ENCODE measurements at places on chromosomes 7 and 10.

GRCh38 chr10:48983648-48984351 is 44.2 kb upstream of the LRRC18 start:
- DNase-seq, result no peak

DNA sequence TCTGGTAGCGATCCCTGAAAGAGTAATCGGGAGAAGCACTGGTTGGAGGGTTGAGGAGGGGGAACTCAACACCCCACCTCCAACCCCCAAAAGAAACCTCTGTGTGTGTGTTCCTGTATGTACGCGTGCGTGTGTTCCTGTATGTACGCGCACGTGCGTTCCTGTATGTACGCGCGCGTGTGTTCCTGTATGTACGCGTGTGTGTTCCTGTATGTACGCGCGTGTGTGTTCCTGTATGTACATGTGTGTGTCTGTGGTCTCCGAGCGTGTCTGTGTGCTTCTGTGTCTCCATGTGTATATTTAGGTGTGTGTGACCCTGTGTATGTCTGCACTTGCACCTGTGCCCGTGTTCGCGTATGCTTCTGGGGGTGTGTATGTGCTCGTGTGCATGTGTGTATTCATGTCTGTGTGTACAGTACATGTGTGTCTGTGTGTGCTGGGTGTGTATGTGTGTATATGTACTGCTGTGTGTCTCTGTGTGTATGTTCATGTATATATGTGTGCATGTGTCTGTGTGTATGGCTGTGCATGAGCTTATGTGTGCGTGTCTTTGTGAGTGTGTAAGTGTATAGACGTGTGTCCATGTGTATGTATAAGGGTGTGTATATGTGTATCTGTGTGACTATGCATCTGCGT is 42.9 kb upstream of the KLF6 start:
- no peak for DNase-seq

DNA sequence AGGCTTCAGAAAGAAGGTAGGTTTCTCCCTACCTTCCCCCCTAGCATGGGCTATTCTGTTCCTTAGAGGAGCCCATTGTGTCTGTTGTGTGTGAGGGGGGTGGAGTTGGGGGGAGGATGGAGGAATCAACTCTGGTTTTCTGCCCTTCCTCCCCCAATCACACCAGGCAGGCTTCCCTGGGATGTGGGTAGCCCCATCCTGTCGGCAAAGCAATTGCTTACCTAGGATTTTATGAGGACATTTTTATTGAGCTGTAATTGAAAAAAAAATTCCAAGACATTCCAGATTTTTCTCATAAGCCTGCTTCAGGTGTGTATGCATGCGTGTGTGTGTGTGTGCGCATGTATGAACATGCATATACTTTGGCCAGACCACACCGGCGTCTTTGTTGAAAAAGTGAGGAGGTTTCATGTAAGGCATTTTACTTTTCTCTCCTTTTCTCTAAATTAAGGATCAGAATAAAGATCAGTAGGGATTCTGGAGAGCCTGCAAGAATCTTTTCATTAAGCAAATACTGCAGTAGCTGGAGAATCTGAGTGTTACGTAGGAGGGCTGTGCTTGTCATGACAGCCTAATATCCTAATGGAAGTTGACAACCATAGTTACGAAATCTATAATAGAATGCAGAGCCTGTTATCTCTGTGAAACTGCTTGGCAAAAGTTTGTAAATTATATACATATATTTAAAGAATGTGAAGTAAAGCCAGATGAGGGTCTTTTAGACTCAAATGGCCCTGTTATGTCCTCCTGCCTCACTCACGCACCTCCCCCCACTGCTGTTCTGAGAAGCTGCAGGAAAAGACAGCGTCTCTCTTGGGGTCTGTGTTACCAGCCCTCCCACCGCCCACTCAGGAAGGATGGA is 27.3 kb upstream of the SAMD8 start:
- DNase-seq, result no peak

GRCh38 chr10:61836888-61837754 is 64.4 kb upstream of the ARID5B start:
- DNase-seq, result no peak

DNA sequence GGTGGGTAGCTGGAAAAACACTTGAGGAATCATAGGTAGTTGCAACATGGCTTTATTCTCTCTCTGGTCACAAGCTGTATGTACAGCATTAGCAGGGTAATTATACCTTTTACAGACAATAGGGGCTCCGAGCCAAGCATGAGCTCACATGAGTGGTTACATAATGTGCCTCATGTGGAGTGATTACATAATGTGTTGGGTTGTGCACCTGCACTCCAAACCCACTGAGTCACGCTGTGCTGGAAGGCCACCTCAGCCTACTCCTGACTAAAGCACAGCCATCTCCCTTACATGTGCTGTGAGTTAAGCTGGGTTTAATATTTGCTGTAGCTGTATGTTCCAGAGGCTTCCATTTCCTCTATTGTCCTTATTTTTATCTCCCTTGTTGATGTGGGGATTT is 348.7 kb upstream of the SEMA3C start:
- no peak for DNase-seq

GRCh38 chr10:116848032-116848943 is 1.0 kb upstream of the ENO4 start:
- DNase-seq, result no peak

DNA sequence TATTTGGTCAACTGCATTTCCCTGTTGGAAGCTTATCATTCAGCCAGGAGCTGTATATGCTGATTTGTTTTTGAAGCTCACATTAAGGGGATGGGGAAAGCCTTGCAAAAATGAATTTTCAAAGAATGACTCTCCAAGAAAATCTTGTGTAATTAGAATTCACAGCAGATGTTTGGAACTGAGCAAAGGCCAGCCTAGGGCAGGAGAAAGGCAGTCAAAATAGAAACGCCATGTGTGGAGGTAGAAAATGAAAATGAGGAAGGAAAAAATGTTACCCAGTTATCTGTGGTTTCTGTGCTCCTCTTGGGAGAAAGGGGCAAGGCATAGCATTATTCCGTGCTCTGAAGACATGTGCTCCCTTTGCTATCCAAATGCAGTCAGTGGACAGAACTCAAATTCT is 93.5 kb downstream of the NRP1 start:
- no peak for DNase-seq

DNA sequence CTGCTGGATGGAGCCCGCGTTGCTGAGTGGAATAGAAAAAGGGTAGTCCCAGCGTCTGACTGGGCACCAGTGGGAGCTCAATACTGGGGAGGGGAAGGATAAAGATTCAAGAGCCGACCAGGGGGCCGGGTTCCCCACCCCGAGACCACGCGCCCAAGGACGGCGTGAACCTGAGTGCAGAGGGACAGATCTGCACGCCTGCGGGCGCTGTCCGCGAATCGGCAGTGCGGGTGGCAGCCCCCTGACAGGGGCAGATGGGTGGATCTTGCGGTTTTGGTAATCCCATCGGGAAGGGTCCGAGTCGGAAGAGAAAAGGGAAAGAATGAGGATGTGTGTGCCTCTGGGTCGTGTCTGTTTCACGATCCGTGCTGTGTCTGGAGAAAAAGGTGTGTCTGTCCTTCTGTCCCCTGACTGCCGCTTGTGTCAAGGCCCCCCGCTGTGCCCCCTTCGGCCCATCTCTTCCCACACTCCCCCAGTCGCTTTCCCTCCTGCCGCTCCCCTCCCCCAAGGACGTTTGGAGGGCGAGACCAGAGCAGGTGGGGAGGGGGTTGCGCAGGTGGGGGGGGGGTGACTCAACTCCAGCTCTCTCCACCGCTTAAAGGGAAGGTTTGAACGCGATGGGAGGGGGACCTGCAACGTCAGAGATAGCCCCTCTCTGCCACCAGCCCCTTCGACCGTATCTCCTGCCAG is 734 bp upstream of the VGF start:
- DNase-seq, result no peak

DNA sequence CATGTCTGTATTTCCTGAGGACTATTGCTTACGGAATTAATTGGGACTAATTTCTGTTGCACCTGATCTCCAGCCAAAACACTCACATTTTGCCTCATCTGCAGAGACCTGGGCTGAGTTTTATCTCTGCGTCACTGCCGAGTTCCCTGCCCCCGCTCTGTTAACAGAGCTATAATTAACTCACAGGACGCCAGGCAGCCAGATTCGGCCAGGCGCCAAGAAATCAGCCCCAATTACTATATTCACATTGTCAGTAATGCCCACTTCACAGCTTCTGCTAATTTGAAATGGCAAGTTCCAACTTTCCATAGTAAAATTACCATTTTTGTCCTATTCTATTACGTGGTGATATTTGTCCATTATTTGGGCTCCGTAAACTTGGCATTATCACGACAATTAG is 130.5 kb downstream of the CUX1 start:
- DNase-seq, result no peak

DNA sequence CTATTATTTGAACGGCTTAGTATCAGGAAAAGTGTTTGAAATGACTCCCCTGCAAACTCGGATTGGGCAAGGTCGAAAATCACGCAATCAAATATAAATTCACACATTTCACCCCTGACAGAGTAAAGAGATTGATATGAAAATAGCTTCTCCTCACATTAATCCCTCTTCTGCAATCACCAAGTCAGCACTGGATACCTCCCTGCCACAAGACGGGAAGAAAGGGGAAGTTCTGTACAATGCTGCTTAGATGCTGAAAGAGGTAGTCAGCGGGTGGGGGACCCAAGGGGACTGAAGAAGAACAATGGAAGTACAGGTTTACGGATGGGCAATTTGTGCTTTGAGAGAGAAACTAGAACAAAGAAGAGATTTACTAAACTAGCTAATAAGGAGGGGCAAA is 72.0 kb upstream of the ANK3 start:
- DNase-seq, result no peak
